ENCODE measurements at places on chromosomes 6 and 20.

GRCh38 chr6:78781001-78781400 is 86.3 kb upstream of the IRAK1BP1 start:
- no peak for DNase-seq

GRCh38 chr20:33393609-33394008 is 7.7 kb downstream of the CDK5RAP1 start:
- DNase-seq, result no peak

GRCh38 chr6:45500924-45501816 is 123.4 kb upstream of the SUPT3H start:
- no peak for DNase-seq

- no peak for DNase-seq
Measured at GRCh38 chr6:11241793-11242201, 9.3 kb upstream of the NEDD9 start.

DNA sequence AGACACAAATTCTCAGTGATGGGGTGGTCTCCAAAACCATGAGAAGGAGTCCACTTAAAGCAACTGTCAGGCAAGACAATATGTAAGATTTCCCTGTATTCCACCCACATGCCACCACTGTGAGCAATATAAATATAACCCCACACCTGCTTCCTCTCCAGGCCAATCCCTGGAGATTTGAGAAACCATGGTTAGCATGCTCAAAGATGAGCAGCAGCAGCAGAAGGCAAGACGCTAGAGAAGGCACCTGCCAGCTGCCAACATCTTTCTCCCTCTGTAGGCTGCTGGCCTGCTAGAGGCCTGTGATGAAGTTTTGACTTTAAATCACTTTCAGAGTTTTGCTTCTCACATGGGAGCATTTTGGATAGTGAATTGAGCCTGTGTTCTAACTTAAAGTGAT is 7.9 kb upstream of the SOD2 start:
- DNase-seq, result no peak

- no peak for DNase-seq
Measured at GRCh38 chr6:46626228-46626909, 26.2 kb downstream of the CYP39A1 start.

GRCh38 chr6:144447472-144447871 is 162.3 kb downstream of the UTRN start:
- DNase-seq, result no peak

DNA sequence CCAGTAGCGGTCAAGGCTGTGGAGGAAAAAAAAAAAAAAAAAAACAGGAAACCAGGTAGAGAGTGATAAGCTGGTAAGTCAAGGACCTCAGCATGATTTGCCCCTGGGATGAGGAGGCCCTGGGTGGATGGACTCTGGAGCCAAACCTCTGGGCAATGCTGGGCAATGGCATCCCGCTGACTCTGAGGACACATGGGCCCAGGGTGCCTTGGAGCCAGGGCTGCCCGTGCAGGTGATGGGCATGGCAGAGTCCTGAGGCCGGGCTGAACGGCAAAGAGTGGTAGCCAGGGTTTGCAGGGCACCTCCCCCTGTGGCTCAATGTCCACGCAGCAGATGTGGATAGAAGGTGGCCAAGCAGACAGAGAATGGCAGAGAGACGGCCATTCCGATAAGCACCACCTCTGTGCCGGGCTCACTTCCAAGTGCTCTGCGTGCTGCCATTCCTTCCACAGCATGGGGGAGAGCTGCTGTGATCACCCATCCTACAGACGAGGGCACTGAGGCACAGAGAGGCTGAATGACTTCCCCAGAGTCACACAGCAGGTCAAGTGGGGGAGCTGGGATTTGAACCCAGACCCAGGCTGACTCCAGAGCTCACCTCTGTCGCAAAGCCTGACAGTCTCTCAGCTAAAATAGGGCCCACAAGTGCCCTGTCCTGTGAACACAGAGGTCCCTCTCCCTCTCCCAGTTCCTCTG is 353.9 kb downstream of the CDH4 start:
- no peak for DNase-seq

- DNase-seq, result no peak
Measured at GRCh38 chr20:53141201-53142050, 169.3 kb downstream of the TSHZ2 start.

DNA sequence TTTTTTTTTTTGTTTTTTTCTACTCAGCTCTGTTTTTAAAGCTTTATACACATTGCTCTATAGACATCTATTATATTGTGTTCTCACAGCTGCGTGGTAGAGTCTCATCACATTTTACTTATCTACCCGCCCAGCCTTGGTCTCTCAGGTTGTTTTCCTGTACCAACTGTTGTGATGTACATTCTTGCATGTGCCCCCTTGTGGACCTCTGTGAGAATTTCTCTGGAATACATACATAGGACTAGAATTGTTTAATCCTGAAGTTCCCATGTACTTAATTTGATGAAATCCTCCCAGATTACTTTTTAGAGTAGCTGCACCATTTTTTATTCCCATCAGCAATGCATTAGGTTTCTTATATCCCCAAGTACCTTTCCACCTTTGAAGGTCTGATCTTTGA is 40.4 kb upstream of the TINAG start:
- no peak for DNase-seq

DNA sequence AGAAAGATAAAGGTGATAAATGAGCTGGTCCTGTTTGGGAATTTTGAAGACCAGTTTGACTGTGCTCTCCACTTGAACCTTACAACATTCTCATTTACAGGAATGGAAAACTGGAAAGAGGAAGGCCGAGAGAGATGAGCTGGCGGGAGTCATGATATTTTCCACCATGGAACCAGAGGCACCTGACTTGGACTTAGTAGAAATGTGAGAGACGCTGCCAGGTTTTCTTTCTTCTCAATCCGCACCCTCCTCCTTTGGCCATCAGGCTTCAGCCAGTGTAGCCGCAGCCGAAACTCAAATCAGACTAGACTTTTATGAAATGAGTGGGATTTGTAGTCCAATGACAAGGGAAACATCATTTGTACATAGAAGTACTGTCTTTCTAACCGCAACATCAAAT is 54.7 kb upstream of the SYNJ2 start:
- DNase-seq, result no peak

DNA sequence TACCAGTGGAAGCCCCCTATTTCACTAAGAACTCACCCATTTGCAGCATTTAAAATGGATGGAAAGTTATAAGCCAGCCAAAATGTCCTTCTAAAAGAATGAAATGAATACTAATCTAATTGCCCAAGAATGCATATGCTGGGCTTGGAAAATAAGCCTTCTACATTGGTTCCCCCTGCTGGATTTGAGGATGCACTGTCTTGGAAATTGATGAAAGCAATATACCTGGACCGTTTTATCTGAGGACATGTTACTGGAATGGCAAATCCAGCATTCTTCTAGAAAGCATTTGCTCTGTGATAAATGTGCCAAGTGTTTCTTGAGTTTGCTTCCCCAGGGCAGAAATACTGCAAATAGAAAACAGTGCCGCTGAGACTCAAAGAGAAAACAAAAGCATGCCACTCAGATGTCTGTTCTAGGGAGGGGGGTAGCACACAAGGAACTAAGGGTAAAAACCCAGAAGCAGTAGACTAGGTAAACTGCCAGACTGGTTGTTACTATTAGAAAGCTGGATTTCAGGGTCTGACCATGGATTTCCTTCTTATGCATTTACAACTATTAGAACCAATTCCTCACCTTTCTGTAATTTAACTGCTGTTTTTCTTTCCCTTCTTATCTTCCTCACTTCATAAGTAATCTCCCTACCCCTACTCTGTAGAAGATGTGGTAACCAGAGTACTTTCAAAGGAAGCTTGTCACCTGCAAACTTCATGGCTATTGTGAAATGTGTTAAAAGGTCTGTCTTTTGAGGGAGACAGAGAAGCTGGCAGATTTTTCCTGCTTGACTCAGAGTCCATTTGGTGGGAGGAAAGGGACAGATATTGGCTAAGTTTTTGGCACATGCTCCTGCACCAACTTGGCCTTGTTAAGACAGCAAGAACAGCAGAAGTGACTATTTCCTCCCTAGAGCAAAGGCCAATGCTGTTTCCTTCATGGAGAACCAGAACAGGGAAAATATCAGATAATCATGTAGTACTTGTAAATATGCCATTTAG is 642.6 kb downstream of the KIF16B start:
- DNase-seq, result no peak

- DNase-seq, result no peak
Measured at GRCh38 chr6:69801225-69801624, 4.4 kb upstream of the LMBRD1 start.

- DNase-seq, result no peak
Measured at GRCh38 chr6:161127071-161127740, 135.6 kb downstream of the MAP3K4 start.

DNA sequence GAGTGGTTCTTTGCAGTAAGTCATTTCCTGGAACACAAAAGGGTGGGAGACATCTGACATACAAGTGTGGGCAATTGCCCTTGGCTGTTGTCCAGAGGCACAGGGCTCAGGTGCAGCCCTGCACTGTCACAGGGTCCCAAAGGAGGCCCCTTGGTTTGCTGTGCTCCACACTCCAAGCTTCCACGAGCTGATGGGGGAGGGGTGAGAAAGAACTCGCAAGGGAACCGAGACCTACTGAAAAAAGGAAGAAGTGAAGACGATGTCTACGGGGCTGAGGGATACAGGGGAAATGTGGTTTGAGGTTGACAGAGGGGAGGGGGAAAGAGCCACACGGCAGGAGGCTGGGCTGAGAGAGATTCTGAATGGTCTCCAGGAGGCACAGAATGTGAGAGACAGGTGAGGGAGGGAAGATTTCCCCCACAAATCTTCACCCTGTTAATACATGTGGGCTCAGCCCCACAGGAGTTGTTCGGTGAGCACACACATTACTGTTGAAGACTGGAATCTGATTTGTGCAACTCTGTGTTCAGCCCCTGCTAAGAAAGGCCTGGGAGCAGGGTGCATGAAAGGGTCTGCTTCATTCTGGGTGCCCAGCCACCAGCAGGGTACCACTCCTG is 123.4 kb downstream of the LY86 start:
- peak; percentile 18 for DNase-seq

GRCh38 chr20:23305098-23305497 is 45.5 kb upstream of the NXT1 start:
- no peak for DNase-seq

- DNase-seq, result no peak
Measured at GRCh38 chr20:50141811-50142561, 11.5 kb downstream of the PEDS1 start.

- no peak for DNase-seq
Measured at GRCh38 chr6:24574809-24575208, 71.2 kb downstream of the KIAA0319 start.

GRCh38 chr6:124775121-124775520 is 187.1 kb upstream of the RNF217 start:
- DNase-seq, result no peak

DNA sequence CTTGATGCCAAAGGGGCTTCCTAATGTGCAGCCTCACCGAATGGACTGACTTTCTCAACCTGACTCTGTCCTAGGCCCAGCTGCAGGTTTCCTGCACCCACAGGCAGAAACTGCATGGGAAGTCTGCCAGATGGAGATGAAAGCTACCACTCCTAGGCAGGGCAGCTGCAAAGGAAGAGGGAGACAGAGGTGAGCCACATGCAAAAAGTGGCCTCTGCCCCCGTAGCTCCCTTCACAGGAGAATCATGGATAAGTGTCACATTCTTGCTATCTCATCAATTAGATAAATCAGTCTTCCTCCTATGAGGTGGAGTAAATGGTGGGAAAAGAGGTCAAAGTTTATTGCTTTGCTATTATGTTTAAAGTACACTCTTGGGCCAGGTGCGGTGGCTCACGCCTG is 191.3 kb downstream of the ALDH8A1 start:
- no peak for DNase-seq

DNA sequence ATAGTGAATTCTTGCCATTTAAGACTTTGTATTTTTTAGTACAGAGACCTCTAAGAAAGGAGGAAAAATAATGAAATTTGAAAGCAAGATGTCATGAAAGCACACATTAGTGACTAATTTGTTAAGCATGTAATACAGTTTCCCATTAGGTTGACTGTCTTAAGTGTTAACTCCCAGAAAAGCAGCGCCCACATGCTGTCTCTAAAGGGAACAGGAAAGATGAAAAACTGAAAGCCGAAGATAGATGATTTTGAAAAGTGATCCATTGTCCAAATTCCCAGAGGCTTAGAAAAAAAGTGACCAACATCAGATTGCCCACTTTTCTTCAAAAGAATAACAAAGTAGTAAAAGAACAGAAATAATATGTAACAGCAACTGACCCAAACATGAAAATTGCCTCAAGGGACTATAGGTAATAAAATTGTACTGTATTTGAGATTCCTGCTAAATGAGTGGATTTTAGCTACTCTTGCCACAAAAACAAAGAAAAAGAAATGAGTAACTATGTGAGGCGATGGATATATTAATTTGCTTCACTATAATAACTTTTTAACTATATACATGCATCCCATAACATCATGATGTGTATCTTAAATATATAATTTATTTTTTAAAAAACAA is 83.2 kb upstream of the OGFRL1 start:
- DNase-seq, result no peak

GRCh38 chr6:147950623-147950987 is 392.0 kb upstream of the SASH1 start:
- DNase-seq, result no peak

DNA sequence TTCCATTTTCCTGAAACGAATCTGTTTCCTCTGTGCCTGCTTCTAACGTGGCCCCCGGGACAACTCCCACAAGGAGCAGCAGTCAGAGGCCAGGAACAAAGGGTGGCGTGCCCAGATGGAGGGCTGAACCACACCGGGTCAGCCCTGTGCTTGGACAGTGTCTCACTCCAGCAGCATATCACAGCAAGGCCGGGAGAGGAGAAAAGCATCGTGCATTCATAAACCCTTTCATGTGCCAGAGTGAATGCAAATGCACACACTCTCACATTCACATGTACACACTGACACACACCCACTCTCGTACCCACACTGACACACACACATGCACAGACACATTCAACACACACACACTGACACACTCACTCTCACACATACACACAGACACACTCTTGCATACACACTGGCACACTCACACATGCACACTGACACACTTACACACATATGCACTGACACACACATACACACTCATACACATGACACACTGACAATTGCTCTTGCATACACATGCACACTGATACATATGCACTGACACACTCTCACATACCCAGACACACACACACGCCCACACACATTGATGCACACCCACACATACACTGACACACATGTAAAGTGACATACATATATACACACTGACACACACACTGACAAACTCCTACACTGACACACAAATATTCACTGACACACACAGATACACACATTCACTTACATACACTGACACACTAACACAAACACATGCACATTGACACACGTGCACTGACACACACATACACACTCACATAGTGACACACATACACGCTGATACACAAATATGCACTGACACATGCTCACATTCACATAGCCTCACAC is 237.0 kb downstream of the LRFN2 start:
- no peak for DNase-seq

Data from T-helper 2 cell (primary cell).